A673 (cell line): ENCODE measurements at places on chromosomes 16 and 17.

DNA sequence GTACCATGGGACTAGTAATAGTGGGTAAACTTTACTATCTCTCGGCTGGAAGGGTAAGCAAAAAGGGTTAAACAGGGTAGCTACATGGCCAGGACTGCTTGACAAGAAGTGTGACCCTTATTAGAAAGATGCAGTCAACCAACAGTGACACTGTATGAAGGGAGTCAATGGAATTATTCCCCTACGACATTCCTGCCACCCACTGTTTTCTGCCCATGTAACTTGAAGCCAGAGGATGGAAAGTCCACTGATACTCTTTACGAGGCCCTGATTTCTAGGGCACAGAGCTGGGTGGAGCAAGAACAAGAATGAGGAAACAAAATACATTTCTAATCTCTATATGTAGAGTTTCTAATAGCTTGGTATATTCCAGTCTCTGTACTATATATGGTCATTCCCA is 1102.5 kb downstream of the CDH11 start:
- DNase-seq: no peak

GRCh38 chr16:84660973-84661372 is 12.7 kb downstream of the KLHL36 start:
- no peak for DNase-seq

- DNase-seq: no peak
Observed at GRCh38 chr16:3782566-3782965, 65.2 kb upstream of the TRAP1 start.

- DNase-seq: no peak
Observed at GRCh38 chr17:7562208-7562605, 488 bp downstream of the SENP3 start.

DNA sequence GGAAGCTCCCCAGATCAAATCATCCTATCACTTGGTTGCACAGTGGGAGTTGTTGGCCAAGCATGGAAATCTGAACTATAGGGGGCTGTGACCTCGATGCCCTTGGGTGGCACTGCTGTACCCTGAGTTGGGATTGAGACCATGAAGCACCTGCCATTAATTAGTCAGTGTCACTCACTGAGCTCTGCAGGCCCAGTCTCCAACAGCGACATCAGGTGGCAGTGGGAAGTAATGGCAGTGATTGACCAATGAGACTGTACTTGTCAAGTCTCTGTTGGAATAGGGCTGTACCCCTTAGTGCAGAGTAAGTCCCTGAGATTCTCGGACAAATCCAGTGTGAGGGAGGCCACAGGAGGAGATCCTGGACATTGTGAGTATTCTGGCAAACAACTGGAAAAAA is 118.0 kb upstream of the RPL38 start:
- peak; percentile 11 for DNase-seq

DNA sequence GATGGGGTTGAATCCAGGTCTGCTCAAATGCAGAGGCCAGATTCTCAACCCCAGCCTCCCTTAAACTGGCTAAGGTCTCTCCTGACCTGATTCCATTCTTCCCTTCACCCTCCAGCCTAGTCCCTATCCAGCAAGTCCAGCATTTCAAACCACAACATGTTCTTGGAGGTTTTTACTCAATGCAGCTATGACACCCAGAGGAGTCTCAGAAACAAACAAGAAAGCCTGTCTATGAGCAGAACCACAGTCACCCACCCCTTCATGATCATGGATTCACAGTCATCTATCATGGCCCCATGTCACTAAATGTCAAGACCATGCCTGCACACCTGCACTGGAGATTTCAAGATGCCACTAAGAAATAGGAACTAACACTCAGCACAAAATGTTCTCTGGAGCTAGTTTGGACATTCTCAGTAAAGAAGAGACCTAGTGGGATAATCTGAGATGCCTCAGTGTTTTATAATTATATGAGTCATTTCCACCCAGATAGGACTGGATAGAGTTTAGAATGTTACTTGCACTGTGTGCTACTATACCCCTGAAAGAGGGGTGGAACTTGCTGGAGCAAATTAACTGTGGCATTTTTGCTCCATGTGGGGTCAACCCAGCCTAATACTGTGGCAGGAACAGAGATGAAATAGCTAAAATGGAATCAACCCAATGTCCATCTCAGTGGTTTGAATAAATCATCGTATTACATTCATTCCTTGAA is 9.5 kb upstream of the METTL22 start:
- peak; percentile 50 for DNase-seq

DNA sequence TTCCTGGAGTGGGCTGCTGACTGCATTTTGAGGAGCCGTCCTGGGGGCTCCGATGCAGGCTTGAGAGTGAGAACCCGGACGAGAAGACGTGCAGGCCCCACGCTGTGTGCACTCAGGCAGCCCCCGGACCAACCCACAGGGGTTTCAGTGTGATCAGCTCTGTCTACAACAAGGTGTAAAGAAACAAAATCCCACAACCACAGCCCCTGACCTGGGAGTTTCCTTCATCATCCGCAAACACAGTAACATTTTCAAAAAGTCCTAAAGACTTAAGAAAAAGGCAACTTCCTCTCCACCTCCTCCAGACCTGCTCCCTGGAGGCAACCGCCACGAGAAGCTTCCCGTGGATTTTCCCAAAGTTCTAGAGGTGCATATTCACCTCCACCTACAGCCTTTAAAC is 15.4 kb upstream of the MEAK7 start:
- no peak for DNase-seq

- no peak for DNase-seq
Observed at GRCh38 chr17:74408815-74409214, 23.1 kb upstream of the GPRC5C start.

- no peak for DNase-seq
Observed at GRCh38 chr17:19482576-19482975, 51.1 kb upstream of the SLC47A1 start.

DNA sequence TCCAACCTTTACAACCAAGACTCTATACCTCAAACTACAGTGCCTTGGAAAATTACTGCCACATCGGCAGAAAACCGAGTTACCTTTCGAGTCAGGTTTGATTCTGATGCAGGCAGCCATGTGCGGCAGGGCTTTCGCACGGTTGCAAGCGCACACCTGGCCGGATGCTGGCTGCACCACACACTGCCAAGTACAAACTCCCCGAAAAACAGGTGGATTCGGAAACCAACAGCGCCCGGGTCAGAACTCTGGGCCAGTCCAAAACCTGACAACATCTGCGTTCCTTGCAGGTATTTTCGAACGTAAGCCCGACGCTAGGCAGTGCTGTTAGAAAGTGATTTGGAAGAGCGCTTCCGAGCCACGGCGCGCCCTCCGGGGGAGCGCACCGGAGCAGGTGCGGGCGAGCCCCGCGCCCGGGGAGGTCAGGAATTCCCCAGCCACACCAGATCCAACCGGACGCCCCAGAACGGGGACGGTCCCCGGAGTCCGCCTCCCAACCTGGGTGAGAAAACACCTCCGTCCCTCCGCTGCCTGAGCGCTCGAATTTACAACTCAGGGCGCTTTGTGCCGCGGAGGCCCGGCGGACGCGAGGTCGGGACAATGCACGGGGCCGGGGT is 1.2 kb downstream of the USP7 start:
- DNase-seq: peak; percentile 20

- peak; percentile 40 for DNase-seq
Observed at GRCh38 chr16:56688762-56689161, 6.5 kb downstream of the MT1X start.

DNA sequence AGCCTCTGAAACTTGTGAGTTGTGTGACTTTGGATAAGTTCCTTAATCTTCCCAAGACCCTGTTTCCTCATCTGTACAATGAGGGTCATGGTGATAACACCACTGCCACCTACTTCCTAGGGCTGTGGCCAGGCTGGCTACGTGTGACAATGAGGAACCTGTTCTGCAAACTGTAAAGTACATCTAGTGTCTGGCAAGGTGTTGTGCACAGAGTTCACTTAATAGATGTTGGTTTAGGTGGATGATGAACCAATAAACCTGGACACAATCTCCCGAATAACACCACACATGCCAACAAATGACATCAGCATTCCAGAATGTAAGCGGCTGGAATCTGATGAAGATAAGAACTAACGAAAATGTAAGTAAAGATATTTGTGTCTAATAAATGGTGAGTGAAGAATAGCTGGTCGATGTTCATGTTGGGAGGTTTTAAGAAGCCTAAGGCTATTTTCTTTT is 82.3 kb downstream of the MARCHF10 start:
- no peak for DNase-seq

DNA sequence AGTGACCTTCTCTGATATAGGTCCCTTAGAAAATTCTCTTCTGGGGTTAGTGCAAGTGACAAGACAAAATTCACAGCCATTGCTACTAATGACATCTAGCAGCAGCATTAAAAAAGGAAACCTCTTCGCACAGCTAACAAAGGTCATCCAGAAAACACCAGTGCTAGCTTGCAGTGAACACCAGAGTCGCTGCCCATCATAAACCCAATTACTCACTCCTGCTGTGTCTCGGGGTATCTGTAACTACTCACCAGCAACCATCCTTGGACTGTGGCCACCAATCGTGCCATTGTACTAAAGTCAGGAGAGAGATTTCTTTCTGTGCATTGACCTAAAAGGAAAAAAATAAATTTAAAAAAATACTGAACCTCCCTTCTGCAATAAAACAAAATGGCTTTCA is 1494.7 kb upstream of the CDH8 start:
- DNase-seq: no peak

DNA sequence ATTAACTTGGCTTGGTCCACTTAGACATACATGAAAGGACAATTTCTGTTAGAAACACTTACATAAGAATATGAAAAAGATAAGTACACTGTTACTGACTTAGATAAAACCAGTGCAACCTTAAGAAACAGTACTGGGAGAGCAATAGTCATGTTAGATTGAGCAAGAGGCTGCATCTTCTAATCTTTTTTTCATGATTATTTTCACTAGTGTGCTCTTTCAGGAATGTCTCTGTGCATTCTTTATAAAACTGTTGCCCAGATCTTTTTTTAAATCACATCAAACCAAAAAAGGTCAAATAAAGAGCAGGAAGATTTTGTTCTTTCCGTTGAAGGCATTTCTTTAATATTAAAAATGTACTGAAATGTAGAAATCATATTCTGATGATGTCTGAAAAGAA is 100.7 kb upstream of the AXIN2 start:
- no peak for DNase-seq

GRCh38 chr17:6670999-6671398 is 19.4 kb downstream of the C17orf100 start:
- DNase-seq: no peak

- peak; percentile 71 for DNase-seq
Observed at GRCh38 chr17:9402590-9403199, 172.9 kb downstream of the STX8 start.

DNA sequence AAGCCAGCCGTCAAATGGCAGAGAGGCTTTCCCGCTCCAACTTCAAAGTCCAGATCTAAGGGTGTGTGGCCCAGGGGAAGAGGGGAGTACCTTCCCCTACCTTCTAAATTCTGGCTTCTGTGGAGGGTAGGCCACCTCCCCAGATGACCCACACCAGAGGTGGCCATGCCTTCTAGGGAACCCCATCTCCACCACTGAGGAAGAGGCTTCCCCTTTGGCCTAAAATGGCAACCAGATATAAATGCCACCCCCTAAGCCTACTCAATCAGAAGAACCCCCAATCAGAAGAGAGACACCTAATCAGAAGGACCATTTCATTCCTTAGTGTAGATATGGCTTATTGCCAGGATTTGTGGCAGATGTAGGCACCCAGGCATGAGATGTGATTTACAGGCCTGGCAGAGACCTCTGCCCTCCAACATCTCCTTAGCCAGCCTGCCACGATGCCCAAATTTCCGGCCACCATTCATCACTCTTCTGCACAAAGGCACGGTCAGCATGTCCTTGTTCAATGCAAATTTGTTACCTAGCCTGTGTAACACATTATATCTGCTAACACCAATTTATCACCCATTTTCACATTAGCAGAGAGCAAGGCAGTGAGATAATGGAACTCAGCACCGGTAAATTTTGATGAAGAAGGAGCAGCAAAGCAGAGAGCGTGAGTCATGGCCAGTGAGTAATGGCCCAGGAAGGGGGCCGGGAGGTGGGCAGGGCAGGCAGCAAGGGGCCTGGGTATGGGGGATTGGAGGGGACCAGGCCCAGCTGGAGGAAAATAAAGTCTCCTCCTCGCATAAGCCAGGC is 1.2 kb upstream of the MGAT5B start:
- no peak for DNase-seq

GRCh38 chr16:64295466-64295865 is 826.4 kb downstream of the CDH11 start:
- DNase-seq: no peak

GRCh38 chr16:11006656-11007055 is 62.3 kb downstream of the CLEC16A start:
- DNase-seq: no peak

DNA sequence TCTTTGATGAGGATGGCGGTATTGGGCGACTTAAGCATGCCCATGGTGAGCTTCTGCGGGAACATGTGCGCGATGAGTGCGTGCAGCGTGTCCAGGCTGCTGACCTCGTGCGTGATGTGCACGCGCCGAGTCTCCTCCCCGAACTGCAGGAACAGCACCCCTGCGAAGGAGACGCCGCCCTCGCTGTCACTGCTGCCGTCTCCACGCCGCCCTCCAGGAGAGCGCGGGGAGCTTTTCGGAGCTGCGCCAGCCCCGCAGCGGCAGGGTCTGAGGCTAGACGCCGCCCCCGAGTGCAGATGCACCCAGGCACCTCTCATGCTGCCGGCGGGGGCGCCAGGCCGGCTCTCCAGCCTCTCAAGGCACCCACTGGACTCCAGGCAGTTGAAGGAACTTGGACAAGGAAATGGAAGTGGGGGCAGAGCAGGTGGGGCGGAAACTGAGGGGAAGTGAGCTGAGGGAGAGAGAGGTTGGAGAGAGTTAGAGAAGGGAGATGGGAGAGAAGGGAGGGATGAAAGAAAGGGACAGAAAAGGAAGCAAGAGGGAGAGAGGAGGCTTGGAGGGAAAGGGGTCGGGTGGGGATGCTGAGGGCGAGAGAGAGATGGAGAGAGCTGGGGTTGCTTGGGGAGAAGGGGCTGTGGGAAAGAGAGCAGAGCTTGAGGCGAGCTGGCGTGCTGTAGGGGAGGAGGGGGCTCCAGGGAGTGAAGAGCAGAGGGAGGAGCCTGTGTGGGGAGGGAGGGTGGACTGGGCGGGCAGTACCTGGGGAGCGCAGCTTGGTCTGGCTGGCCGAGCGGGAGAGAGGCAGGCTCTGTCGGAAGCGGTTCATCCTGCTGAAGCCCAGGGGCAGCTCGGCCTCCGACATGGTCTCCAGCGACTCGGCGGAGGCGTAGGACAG is 42.1 kb downstream of the SRCIN1 start:
- no peak for DNase-seq

- DNase-seq: no peak
Observed at GRCh38 chr17:76905036-76905435, 36.8 kb downstream of the MGAT5B start.

DNA sequence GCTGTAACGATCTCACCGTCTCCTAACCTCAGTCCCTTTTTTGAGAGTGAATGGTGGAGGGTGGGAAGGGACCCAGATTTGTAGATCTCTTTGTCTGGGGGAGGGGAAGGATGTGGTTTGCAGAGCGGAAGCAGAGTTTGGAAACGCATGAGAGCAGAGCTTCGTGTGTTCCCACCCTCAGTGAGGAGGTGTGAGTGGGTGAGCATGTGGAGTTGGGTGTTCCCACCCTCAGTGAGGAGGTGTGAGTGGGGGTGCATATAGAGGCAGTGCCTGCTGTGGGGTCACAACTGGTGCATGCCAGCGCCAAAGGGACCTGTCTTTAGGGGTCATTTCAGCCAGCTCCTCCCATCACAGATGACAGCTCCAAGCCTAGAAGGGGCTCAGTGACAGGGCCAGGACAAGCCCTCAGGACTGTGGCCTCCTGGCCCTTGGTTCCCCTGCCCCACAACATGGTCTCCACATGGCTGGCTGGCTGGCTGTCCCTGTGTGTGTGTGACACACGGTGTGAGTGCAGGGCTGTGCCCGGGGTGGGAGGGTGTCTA is 1.8 kb upstream of the CISD3 start:
- DNase-seq: no peak

GRCh38 chr16:63223851-63224250 is 1187.6 kb upstream of the CDH8 start:
- no peak for DNase-seq
